ENCODE measurements at places on chromosomes 3 and 15.

- DNase-seq: no peak
Measured at GRCh38 chr15:99590913-99591646, 25.3 kb downstream of the MEF2A start.

DNA sequence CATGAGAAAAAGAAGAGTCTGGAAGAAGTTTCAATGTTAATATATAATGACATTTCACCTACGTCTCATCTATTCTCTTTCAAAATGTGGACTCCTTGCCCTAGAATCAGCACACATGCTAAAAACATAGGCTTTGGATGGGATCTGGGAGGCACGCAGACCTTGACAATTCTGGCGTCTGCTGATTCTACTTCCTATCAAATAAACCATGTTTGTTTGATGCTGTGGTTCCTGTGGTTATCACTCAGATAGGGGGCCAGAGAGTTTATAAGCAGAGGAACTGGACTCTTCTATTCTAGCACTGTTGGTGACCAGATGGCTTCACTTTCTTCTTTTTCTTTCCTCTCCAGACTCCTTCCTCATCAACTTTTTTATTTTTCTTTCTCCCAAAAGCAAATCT, 336.8 kb downstream of the DIPK2A start:
- no peak for DNase-seq

GRCh38 chr3:41026394-41027177, 172.7 kb upstream of the CTNNB1 start:
- no peak for DNase-seq

DNA sequence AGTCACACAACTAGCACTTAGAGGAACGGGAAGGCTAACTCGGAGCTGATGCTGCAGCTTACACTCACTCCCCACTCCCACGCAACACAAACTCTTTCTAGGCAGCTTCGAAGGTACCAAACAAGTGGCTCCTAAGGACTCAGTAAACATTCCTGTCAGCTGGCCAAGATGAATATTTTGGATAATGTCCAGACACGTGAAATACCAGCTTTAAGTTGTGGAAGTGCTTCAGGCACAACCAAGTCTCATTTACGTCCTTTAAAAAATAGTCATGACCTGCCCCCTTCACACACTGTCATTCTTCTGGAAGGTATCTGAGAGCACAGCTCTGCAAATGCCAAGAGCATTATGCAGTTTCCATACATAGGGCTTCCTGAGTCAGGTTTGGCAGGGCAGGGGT, 1005.9 kb upstream of the CFAP20DC start:
- no peak for DNase-seq

DNA sequence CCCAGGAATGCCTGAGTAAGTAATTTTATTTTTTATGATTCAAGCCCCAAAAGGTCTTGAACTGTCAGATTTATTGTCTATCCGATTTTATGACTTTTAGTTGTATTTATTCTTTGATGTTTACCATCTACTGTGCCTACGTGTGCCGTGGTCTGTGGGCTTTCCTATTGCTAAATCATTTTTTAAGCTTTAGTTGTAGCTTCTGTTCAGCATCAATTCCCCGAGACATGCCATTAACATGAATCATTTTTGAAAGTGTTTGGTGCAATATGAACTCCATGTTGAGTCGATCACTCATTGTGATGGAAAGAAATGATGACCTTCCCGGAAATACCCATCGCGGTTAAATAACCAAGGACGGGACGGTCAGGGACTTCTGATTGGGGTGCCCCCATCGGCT, 268.7 kb upstream of the THRB start:
- DNase-seq: no peak

- DNase-seq: no peak
Measured at GRCh38 chr3:49004352-49005302, 2.6 kb upstream of the WDR6 start.

DNA sequence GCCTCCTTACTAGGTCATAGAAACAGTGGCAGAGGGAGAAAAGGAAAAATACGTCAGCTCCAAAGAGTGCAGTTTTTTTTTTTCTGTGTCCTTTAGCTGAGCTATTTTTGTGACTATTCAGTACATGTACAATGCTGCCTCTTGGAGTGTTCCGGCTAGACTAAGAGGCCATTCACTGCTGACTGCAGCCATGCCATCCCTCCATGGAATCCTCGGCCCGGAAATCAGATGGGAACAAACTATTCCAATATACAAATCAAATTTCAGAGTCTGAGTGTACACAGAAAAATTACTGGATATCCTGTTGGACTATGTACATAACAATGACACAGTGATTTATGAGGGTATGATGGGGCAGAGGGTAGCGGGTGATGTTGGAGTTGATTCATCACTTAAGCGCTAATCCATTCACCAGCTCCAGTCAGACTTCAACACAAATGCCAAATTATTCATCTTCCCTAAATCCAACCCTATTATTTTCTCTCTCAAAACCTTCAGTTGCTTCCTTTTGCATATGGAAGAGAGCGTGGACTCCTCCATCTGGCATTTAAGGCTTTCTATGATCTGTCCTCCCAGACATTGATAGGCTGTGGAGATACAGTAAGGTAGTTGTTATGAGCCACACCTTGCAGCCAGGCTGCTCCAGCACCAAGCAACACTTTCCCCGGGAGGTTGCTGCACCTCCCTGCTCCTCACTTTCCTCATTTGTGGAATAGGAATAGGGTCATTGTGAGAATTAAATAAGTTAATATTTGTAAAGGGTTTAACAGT, 109.1 kb downstream of the LPP start:
- no peak for DNase-seq

All from activated T-cell treated with anti-CD3 and anti-CD28 coated beads for 1 hour (primary cell).